ENCODE measurements at places on chromosomes 1 and 21.

DNA sequence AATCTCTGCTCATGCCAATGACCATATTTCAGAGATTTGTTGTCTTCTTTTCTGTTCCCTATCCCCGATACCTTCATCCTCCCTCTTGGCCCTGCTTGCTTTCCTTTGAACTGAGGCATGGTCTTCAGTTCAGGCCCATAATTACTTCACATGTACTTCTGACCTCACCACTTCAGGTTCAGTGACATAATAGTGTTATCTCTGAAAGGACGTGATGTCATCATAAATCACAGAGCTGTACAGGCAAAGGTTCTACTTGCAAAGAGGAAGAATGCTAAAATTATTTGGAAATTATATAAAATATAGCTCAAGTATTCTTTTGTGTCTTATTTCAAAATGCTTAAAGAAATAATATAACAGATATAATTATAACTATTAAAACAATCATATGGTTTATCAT lies 230.3 kb upstream of the ESRRG start:
- no peak for DNase-seq

- no peak for DNase-seq
Measured at GRCh38 chr1:45573231-45573804, 10.5 kb upstream of the NASP start.

DNA sequence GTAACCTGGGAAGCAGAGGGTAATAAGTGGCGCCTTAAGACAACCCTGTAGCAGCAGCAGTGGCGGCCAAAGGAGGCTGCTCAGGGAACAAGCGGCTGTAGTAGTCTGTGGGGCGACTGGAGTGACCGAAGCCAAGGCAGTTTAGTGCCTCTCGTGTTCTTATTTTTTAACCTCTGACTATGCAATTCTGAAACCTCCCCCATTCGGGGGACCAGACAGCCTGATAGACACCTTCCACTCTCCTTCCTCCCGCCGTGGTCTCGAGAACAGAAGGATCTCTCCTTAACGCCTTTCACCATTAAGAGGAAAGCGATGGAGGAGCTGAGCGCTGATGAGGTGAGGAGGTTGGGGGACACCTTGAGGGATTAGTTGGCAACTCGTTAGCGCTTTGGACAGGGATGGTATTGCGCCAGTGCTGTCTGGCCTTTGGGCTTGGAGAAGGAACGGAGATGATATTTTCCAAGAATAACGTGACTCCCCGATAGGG lies 644 bp downstream of the UBE4B start:
- DNase-seq = no peak

DNA sequence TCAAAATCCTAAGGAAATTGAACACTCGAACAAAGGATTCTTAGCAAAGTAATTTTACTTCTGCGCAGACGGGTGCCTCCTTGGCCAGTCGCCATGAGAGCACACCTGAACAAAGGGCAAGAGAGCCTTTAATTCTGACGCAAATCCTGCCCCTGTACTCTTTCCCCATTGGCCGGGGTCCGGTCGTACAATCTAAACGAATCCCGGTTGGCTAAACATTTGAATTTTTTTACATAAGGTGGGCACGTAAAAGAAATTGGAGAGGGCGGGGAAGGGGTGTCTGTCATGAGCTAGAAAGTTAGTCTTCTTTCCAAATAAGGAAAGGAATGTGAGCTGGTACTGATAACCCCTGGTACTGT lies 8.2 kb upstream of the IL22RA1 start:
- DNase-seq = no peak

GRCh38 chr1:162003830-162004215 lies 19.8 kb downstream of the OLFML2B start:
- DNase-seq = peak; percentile 83

DNA sequence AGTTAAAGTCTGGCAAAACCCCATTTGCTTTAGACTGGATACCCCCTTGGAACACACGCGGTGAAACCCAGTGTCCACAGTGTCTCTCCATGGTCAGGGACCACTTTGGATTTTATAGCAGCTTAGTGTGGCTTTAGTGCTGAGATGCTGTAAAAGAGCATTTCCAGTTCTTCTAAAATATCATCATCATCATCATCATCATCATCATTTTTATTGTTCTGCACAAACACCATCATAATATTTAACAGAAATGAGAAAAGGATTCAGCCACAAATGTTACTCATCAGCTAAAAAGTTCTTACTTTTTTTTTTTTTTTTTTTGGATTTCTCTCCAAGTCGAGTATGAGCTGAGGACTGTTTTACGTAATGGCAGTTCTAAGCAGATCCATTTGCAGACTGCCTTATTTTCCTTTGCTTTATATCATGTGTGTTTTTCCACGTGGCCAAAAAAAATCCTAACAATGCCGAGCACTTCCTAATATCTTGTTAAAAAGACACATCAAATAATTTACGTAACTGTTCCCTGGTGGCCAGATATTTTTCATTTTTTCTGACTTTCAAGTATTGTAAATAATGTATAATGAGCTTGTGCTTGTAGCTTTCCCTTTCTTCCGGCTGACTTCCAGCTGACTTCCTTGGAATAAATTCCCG lies 62.8 kb downstream of the EVA1C start:
- peak; percentile 83 for DNase-seq

GRCh38 chr1:58821309-58821708 lies 37.5 kb upstream of the JUN start:
- DNase-seq = no peak

DNA sequence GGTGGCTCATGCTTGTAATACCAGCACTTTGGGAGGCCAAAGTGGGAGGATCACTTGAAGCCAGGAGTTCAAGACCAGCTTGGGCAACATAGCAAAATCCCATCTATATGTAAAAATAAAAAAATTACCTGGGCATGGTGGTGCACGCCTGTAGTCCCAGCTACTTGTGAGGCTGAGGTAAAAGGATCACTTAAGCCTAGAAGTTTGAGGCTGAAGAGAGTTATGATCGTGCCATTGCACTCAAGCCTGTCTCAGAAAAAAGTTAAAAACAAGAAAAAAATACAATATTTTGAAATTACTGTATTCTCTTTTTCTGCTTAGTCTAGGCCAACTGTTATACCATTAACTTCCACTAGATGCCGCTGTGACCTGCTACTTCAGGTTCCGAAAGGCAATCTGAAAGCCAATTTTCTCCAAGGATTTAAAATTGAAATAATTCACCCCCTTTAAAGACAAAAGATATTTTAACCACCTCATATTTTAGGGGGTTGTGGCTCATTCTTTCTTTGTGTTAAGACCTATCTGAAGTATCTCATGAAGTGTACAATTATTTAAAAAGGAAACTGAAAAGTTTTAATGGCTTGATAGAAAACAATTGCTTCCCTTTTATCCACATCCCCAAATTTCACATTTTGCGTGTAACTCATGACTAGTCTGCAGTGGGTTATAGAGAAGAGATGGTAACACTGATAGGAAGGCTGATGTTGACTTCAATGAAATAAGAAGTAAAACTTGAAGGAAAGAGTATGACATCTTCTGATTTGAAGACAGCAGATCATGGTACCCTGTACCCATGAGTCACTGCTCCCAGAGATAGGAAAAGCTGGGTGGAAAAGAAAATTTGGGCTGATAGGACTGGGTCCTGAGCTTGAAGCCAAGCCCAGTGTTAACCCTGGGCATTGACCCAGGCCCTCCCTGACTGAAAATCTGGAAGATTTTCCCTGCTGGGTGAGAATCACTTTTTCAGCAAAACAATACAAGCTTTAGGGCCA lies 24.4 kb upstream of the CLDN14 start:
- peak; percentile 40 for DNase-seq

DNA sequence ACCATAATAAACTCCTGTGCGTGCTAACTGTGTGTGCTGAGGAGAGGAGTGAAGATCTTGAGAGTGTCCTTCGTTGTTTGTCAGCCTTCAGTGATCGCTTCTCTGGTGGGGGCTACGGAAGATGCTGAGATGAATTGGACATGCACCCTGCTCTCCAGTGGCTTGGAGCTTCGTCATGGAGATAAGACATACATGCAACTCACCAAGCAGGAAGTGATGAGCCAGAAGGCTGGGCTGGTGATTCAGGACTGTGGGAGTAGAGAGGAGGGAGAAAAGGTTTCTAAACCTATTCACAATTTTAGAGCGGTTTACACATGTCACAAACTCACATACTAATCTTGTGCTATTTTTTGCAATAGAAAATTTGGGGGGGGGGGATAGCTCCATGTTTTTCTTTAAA lies 128.9 kb upstream of the ADAR start:
- DNase-seq = peak; percentile 55

GRCh38 chr1:61210435-61211154 lies 128.2 kb downstream of the NFIA start:
- DNase-seq = no peak

- DNase-seq = peak; percentile 50
Measured at GRCh38 chr1:35726450-35727433, 8.1 kb upstream of the C1orf216 start.

DNA sequence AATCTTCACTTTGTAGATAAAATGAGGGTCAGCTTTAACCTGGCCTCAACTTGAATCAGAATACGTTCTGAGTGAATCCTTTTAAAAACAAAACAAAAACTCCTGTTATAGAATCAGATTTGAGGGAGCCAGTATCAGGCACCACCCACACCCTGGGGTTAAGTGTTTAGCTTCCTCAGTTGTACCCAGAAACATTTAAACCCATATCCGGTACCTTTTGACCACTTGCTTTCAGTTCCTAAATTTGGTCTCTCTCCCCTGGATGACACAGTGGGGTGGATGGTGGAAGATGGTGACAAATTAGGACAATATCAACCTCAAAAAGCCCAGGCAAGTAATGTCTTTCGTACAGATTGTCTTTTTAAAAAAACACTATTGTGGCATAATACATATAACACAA lies 10.4 kb downstream of the KLHDC7A start:
- no peak for DNase-seq

- DNase-seq = peak; percentile 39
Measured at GRCh38 chr1:198467907-198468306, 72.6 kb downstream of the ATP6V1G3 start.

DNA sequence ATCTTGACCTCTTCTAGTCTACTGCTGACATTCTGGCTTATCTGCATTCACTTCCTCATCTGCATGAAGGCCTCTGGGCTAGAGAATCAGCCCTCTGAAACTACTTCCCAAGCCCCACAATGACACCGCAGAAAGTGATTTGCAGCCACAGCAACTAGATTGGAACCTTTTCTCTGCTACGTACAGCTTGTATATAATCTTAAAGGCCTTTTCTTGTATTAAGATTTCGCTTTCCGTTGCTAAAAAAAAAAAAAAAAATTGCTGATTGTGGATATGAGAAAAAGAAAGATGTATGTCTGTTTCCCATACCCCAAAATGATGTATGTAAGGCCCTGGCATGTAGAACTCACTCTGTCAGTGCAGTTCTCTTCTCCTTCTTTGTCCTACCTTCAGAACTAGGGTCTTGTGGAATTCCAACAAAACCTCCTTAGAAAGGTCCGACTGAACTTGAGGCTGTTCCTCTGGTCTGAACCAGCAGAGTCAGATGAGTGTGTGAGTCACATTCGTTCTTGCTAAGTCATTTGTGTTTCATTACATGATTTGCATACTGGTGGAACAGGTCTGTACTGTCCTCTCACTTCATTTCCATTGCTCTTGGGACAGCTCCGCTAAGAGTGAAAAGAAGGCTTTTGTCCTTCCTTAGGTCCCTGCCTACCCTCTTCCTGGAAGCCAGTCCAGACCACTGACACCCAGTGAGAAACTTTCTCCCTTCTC lies 62.7 kb downstream of the PLPP3 start:
- DNase-seq = no peak

GRCh38 chr1:229893762-229894444 lies 173.1 kb upstream of the GALNT2 start:
- no peak for DNase-seq

GRCh38 chr1:199089393-199090122 lies 450.7 kb downstream of the PTPRC start:
- DNase-seq = no peak

DNA sequence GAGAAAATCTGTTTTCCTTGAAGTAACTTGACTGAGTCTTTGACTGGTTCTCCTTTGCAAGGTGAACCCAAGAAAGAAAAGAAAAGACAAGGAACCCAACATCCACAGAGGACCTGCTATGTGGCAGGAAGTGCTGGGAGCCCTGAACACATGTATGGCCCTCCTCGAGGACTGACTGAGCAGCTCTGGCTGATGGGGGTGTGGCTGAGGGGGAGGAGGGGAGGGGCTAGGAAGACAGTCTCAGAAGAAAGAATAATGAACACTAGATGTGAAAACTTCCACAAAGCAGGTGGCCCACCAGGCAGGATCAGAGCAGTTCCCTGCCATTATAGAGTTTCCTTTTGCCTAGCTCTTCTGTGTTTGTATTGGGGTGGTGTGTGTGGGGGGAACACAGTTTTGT lies 26.1 kb downstream of the NENF start:
- no peak for DNase-seq

GRCh38 chr21:34561806-34562205 lies 49.8 kb upstream of the KCNE1 start:
- no peak for DNase-seq

- no peak for DNase-seq
Measured at GRCh38 chr1:68149907-68150306, 82.4 kb downstream of the WLS start.

GRCh38 chr1:86522240-86522639 lies 24.6 kb upstream of the CLCA4 start:
- DNase-seq = no peak

DNA sequence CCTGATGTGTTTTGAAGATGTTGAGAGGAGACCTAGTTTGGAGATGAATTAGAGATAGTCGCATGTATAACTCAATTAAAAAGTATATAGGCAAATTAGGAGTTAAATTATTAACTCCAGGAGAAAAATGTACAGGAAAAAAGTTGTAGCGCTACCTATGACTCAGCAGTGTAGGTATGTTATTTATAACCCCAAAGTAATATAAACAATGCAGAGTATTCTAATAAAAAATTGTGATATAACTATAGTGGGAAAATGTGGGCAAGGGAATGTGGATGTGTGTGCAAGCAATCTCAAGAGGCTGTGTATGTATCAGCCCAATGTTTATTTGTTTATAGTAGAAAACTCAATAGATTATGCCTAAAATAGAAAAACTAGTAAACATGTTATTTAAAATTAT lies 144.5 kb downstream of the BRINP2 start:
- no peak for DNase-seq

- no peak for DNase-seq
Measured at GRCh38 chr1:220226752-220227151, 45.5 kb downstream of the RAB3GAP2 start.

GRCh38 chr1:23100074-23100748 lies 68.4 kb downstream of the LUZP1 start:
- DNase-seq = peak; percentile 87

DNA sequence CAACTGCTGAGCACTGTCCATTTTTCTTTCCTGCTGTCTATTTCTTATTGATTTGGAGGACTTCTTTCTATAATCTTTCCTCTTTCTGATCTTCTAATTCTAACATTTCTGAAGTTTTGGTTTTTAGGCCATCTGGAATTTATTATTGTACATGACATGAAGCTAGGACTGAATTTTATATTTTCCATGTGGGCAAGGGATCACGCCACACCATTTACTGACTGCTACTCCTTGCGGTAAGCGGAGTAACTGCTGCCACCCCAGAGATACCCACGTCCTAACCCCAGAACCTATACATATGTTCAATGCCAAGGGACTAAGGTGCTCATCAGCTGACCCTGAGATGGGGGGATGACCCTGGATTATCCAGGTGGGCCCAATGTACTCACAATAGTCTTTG lies 70.6 kb downstream of the NPHP4 start:
- no peak for DNase-seq
